Spleen (tissue), 13 donors: ENCODE measurements at places on chromosomes 2 and 18. TPM values are rescaled to one million over a fixed set of nuclear protein-coding genes. Genes with fewer than 3 reads are reported as not detected.

DNA sequence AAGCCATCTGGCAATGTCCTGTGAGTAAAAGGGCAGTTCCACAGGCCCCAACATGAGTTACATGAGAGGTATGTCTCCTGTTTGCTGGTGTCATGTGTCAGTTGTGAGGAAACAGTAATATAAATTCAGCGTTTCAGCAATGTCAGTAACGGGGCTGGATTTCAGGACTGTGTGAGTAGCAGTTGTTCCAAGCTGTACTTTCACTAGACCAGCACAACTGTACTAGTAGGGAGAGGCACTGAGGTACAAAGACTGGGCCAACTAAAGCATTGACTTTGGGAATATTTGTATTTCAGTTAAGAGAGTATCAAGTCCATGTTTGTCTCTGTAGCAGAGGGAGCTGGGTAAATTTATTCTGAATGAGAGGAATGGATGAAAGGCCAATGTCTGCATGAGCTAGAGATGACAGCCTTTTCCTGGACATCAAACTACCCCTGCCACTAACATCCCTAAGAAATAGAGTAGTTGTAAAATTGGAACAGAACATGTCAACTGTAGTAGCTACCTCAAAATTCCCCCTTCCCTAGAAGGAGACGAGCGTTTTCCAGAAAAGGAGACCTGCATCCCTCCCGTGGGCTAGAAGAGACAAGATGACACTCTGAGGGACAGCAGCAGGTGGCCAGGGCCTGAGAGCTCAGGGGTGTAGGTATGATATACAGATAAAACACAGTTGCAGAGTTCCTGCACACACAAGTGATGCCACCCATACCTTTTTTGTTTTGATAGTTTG, 24.4 kb downstream of the EIF4E2 start:
- no peak for DNase-seq

DNA sequence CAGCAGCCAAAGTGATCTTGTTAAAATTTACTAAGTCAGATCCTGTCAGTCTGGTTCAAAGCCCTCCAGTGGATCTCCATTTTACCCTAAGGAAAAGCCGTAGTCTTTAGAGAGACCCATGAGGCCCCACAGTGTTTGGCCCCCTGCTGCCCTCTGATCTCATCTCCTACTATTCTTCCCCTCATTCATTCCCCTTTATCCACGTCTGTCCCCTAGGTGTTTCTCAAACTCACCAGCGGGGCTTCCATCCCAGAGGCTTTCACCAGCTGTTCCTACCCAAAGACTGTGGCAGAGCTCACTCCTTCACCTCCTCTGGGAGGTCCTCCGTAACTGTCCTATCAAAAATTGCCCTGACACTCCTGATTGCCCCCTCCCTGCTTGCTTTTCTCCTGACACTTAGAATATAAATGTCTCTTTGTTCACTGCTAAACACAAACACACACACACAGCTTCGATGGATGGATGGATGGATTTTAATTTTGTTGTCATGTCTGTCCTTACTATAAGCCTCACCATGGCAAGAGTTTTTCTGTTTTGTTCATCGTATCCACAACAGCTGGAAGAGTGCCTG, 26.1 kb downstream of the LIMS1 start:
- DNase-seq, result no peak

DNA sequence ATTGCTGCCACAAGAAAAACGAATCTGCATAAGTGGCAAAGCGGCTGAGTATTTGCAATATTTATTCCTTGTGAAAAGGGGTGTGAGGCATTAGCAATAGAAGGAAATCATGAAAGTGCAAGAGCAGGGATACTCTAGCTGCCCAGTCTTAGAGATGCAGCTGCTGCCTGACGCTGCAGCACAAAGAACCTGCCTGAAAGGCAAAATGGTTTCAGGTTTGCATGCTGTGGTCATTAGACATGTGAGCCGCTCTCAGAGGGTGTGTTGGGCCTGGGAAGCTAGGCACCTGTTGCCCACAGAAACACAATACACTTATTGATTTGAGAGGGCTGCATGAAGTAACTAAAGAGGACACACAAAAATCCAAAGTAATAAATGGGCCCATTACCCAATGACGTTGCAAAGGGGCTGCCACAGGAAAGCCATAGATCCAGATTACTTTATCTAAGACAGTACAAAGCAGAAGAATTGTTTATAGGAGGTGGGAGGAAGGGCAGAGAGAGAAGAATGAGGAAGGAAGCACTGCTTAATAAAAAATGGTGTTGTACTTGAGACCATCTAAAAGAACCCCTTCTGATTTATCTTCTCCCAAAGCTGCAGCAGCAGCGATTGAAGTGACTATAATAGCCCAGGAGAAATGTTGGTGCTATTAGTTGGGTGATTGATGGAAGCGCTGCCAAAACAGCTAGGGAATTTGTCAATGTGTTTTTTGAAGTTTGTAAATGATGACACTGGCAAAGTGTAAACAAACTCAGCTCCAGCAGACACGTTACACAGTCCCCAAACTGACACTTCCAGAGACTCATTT, 492.4 kb upstream of the ACVR2A start:
- no peak for DNase-seq

- no peak for DNase-seq
These were observed 201.2 kb downstream of the CCDC178 start for GRCh38 chr18:33239298-33239697.

The KRTCAP3 gene
- 2.8 TPM for total RNA-seq
